Thyroid gland (tissue), 4 donors: ENCODE measurements at places on chromosomes 11 and 22. TPM values are rescaled to one million over a fixed set of nuclear protein-coding genes. Genes with fewer than 3 reads are reported as not detected.

DNA sequence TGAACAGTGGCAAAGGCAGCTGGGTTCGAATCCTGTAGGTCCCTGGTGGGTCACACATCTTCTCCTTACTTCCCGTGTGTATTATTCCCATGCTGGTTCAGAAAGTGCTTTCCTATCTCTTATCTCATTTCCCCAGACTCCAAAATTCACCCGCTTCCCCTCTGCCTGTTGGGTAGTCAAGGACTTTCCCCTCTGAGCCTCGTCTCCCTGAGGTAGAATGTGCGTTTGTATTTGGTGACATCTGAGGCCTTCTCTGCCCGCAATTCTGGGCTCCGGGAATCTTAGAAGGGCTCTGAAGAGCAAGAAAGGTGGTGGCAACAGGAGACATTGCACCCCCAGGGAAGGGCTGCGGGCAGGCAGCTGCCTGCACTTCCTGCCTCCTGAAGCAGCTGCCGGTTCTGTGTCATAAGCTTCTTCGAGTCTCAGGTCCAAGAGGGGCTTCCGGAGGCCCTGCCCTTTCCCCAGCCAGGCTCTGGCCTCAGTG lies 5.9 kb downstream of the LRRC32 start:
- peak overlapping the region; percentile 43 for H3K27ac ChIP-seq
- no peak overlapping the region for H3K4me3 ChIP-seq
- H3K36me3 ChIP-seq: no peaks in the 10 kb centered on the region

The ZNF70 gene
- 8.2 TPM for total RNA-seq

- H3K36me3 ChIP-seq: no peaks in the 10 kb centered on the region
- no peak overlapping the region for H3K4me3 ChIP-seq
- H3K27ac ChIP-seq: no peak overlapping the region
- DNase-seq: no peak
- H3K27me3 ChIP-seq: no peaks in the 10 kb centered on the region
- no peaks in the 10 kb centered on the region for H3K4me1 ChIP-seq
Observed at GRCh38 chr11:17762309-17762974, 27.9 kb downstream of the KCNC1 start.

GRCh38 chr22:43256976-43257545 lies 70.1 kb upstream of the TTLL12 start:
- no peaks in the 10 kb centered on the region for H3K36me3 ChIP-seq
- peaks cover 5% of the 10 kb centered on the region for H3K4me1 ChIP-seq
- no peak overlapping the region for H3K4me3 ChIP-seq
- DNase-seq: no peak

- no peaks in the 10 kb centered on the region for H3K27me3 ChIP-seq
- no peaks in the 10 kb centered on the region for H3K4me1 ChIP-seq
- H3K4me3 ChIP-seq: no peak overlapping the region
- no peak overlapping the region for H3K27ac ChIP-seq
Observed at GRCh38 chr11:3995307-3995706, 99.3 kb upstream of the RRM1 start.

The SCO2 gene
- total RNA-seq: 2.6 TPM

DNA sequence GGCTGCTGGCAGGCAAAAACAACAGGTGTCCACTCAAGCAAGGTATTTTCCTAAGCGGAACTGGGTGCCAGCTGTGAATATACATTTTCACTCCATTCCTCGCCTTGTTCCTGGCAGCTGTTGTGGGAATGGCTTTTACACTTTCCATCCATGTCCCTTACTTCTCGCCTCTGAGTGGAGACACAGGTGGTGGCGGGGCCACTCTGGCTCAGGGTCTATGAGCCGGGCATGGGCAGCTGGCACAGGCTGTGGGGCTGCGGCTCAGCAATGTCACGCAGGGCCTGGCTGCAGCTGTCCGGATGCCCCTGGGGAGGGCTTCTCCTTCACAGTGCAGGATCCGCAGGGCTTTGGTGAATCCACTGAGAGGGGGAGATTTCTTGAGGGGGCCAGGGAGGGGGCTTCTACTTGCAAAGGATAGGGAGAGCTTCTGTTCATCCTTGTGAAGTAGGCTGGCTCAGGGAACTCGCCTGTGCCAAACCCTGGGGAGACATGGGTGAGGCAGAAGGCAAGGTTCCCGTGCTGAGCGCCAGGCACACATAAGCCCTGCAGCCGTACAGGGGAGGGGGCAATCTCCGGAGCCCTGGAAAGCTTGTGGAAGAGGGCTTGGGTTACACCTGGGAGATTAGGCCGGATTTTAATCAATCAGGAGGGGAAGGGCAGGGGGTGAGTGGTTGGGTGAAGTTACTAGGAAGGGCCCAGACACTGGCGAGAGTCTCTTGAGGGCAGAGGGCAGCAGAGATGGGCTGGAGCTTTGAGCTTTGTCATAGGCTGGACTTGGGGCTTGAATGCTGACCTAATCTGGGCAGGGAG lies 45.7 kb downstream of the KCNQ1OT1 start:
- peak; percentile 73 for DNase-seq
- H3K4me1 ChIP-seq: peaks cover 39% of the 10 kb centered on the region
- H3K36me3 ChIP-seq: no peaks in the 10 kb centered on the region

GRCh38 chr11:96267001-96267495 lies 75.9 kb downstream of the MAML2 start:
- no peak for DNase-seq
- H3K27me3 ChIP-seq: no peaks in the 10 kb centered on the region
- H3K4me1 ChIP-seq: peaks cover 39% of the 10 kb centered on the region
- no peak overlapping the region for H3K4me3 ChIP-seq

The SELENOH gene
- total RNA-seq: 191 TPM

DNA sequence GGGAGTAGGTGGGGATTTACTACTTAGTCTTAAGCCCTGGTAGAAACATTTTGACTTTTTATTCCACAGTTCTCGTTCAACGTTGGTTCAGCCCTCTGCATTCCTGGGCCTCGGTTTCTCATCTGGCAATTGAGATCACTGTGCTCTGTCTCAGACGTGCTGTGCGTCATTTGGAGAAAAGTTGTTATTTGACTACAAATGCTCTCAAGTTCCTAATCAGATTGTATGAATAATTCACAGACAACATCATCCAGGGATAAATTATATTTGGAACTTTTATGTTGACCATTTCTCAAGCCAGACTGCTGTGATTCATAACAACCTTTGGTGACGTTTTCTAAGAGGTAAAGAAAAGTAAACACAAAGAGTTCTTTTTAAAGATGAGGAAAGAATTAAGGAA lies 69.2 kb downstream of the BLID start:
- DNase-seq: no peak
- H3K4me3 ChIP-seq: no peak overlapping the region
- H3K4me1 ChIP-seq: no peaks in the 10 kb centered on the region
- H3K36me3 ChIP-seq: no peaks in the 10 kb centered on the region
- H3K27ac ChIP-seq: no peak overlapping the region

The SMTNL1 gene
- total RNA-seq: not detected

The ST14 gene
- total RNA-seq: 101 TPM

The FLRT1 gene
- total RNA-seq: 0.54 TPM
